Stimulated activated CD4-positive, alpha-beta T cell treated with anti-CD3 and anti-CD28 coated beads, Interleukin-1b, Interleukin-23, amount 100 ng/mL, for 24 hours (primary cell): ENCODE measurements at places on chromosomes 1 and 21.

GRCh38 chr1:147171399-147172167 lies 687 bp downstream of the PRKAB2 start:
- DNase-seq = no peak

DNA sequence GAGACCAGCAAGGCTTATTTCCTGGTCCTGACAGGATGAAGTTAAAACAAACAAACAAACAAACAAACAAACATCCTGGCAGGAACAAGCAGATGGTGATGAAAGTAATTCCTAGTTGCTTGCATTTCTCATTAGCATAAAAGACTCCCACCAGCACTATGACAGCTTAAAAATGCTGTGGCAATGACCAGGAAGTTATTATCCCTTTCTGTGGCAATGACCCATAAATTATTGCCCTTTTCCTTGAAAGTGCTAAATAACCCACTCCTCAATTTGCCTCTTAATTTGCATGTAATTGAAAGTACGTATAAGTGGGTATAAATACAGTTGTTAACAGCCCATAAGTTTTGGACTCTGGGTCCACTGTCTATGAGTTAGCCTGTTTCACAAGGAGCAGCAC lies 727.6 kb upstream of the NEGR1 start:
- DNase-seq = no peak

GRCh38 chr1:3695326-3696217 lies 43.3 kb downstream of the TP73 start:
- DNase-seq = no peak

DNA sequence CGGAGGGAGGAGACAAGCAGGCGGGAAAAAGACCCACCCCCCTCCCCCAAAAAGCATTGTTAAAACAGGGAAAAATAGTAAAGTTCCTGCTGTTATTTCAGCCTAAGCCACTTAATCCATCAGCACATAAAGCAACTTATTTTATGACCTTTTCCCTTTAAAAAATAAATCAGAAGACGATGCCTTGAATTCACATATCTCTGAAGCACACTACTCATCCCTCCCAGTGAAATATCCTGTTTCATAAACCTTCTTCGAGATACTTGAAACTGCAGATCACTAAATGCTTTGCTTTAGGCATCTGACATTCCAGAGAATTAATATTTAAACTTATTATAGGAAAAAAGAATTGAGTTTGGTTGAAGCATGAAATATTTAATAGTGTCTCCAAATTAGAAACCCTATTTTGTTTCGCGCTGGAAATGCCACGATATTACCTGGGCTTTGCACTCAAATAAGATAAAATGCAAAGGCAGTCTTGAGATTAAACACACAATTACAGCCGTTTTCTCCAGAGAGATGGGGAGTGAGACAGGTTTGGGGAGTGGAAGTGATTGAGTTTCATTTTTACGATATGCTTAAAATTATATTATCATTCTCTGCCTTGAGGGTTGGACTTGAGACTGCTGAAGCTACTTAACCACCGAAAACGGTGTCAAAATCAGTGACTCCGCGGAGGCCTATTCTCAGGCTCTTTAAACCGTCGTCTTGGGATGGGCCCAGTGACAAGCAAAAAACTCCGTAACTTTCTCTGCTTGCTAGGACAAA lies 9.3 kb downstream of the GLIS1 start:
- no peak for DNase-seq

DNA sequence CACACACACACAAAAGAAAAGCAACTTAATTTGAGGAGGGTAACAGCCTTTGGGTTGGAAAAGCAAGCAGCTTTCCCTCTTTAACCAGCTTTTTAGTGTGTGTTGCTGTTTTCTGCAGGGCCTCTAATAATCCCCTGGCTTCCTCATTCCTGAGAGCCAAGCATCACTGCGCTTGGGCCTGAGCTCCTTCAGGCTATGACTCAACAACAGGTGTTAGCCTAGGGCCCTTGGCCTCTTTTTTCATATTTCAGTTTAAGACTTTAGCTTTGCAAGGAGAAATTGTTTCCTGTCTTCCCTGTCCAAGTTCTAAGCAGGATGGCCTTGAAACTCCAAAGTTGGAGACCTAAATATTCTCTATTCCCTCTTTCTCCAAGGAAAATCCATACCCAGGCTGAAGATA lies 26.2 kb upstream of the SNX27 start:
- DNase-seq = no peak

- no peak for DNase-seq
Measured at GRCh38 chr1:7430691-7431090, 340.4 kb upstream of the VAMP3 start.

DNA sequence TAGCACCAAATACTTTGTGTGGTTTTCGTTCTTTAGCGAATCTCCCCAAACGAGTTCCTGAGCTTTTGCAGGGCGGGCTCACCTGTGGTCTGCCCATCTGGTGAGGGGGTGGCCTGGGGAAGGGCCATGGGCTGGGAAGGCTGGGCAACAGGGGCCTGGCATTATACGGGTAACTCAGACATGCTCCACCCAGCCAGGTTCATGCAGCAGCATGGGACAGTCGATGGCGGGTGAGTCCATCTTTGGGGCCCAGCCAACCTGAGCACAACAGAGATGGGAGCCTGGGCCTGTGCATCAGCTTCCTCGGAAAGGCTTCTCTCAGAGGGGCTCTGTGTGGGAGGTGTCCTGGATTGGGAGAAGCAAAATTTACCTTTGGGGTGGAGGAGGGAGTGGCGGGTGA lies 302.6 kb downstream of the CAMTA1 start:
- no peak for DNase-seq
